ENCODE measurements at places on chromosomes 3 and 15.

- DNase-seq: no peak
These were observed 178.4 kb downstream of the TP63 start for GRCh38 chr3:189809583-189809982.

GRCh38 chr3:80338366-80338765, 570.6 kb upstream of the ROBO1 start:
- DNase-seq: peak; percentile 62

- DNase-seq: no peak
These were observed 225.0 kb upstream of the P2RY1 start for GRCh38 chr3:152609891-152610290.

DNA sequence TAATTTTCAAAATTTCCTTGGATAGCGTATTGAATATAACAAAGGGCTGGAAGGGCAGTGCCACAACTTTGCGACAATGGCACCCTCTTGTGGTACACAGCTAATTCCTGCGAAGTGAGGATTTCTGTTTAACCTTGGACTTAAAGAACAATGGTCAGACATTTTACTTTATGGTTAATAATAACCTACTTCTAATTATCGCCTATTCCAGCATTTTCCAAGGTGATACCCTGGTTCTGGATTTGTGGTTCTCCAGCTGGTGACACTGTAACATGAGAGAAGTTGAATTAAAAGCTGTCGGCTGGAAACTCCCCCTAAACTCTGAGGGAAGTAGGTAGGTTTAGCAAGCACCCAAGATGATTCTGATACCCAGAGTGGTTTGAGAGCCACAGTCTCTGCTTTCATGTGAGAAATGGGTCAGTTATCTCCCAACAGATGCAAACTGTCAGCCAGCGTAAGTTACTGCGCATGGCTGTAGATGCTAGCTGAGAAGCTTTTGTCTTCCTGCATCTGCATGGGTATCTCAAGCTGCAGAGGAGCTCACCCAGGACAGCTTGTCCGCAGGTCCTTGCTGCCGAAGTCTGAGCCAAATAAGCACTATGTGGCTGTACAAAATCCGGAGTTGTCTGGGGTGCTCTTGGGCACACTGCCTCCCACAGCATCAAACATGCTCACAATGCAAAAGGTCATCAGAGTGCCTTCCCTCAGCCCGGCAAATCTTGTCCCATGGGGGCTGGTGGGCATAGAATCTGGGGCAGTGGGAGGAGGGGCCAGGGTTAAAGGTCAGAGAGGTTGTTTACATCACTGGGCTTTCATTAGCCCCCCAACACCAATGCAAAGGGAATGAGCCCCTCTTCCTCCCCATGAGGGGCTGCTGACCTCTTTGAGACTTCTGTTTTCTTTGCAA, 6.6 kb upstream of the CHSY1 start:
- peak; percentile 90 for DNase-seq

GRCh38 chr15:82802497-82802896, 3.4 kb downstream of the FSD2 start:
- no peak for DNase-seq

Measured in choroid plexus epithelial cell (primary cell).